Activated naive CD4-positive, alpha-beta T cell (primary cell): ENCODE measurements at places on chromosomes 1 and 21.

- DNase-seq = no peak
Observed at GRCh38 chr1:204170494-204171155, 4.5 kb upstream of the REN start.

- DNase-seq = no peak
Observed at GRCh38 chr1:221310180-221310579, 430.9 kb downstream of the HLX start.

GRCh38 chr1:28668956-28669723, 556 bp downstream of the GMEB1 start:
- peak; percentile 68 for DNase-seq

DNA sequence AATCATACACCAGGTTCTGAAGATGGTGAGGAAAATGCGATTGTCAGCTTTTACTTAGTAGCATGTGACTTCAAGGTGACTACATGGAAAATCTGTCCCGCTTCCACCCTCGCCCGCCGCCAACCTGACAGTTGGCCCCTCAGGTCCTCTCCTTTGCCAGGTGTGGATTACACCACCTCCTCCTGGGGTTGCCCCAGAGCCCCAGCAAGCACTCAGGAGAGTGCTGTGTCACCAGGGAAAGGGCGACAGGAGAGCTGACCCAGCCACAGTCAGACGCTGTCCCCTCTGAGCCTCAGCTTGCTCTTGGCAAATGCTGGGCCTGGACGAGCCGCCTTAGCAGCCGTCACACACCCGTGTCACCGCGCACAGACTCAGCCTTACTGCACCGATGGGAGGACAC, 17.9 kb downstream of the PTTG1IP start:
- no peak for DNase-seq

GRCh38 chr1:92992054-92992453, 30.8 kb upstream of the DIPK1A start:
- no peak for DNase-seq

DNA sequence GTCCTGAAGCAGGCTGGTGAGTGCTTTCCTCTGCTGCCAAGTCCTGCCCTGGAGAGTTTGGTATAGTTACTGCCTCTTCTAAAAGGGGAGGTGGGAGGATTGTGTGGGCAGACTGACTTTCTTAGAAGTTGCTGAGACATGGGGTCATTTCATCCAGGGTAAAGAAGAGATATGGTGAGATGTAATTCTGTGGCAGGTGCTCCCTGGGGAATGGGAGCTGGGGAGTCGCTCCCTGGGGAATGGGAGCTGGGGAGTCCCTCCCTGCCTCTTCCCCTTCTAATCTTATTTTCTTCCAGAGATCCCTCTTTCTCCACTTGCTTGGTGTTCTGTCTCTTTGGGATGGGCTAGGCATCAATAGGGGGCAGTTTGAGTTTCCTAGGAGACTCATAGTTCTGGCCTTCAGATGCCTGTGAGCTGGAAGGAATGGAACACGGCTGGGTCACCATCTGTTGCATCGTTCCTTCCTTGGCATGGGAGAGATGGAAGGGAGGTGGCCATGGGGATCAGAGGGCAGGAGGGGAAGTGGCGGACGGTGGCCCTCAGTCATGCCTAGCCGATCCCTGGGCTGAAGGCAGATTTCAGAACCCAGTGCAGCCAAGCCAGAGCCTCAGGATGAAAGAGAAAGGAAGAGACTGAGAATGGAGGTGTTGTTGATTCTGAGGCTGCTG, 59.0 kb downstream of the NFASC start:
- no peak for DNase-seq

- no peak for DNase-seq
Observed at GRCh38 chr1:6582370-6582769, 2.6 kb downstream of the ZBTB48 start.

DNA sequence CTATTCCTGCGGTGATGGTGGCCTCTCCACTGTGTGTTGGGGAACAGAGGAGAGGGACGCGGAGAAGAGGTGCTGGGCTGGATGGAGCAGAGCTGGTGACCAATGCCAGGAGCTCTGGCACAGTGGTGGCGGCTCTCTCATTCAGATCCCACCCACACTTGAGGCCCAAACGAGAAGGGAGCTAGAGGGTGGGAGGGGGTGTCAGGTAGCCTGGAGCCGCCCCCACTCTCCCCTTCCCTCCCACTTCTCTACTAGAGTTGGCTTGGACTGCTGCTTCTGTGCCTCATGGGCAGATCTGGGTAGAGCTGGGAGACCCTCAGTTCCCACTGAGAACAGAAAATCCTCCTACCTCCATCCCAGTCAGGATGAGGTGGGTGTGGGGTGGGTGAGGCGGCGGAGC, 3.5 kb downstream of the TTC39A start:
- DNase-seq = no peak

- no peak for DNase-seq
Observed at GRCh38 chr1:66253330-66253921, 280.5 kb upstream of the SGIP1 start.

- DNase-seq = no peak
Observed at GRCh38 chr1:2596530-2597333, 10.2 kb downstream of the PRXL2B start.

DNA sequence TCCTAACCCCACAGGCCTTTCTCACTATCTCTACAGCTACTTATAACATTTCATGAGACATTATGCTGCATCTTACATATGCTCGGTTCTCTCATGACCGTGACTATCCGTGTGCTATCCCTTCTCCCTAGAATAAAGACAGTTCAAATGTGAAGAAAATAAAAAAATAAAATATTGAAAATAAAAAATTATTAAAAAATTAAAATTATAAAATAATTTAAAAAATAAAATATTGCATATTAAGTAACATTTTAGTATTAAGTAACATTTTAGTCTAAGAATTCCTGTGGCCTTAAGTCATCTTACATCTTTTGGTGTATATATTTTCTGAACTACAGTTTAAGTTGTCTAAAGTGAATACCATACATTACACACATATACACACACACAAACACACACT, 415.5 kb downstream of the DPYD start:
- no peak for DNase-seq

- no peak for DNase-seq
Observed at GRCh38 chr1:27257155-27257554, 22.7 kb downstream of the WDTC1 start.

DNA sequence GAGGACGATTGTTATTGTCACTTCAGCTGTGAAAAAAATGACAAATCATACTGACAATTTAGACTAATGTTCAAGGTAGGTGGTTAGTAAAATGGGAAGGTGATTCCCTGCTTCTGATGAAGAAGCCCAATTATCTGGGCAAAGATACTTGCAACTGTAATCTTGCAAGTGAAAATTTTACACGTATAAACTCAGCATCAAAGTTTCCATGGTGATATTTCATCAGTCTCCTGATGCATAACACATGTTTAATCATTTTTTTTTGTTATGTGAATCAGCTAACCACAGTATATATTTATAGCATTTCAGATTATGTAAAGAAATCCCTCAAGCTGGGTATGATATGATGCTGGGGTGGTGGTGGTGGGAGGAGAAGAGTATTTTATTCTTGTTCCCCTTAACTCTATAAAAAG, 16.4 kb upstream of the KCNK1 start:
- DNase-seq = no peak

- no peak for DNase-seq
Observed at GRCh38 chr1:83511146-83511726, 487.7 kb downstream of the TTLL7 start.

DNA sequence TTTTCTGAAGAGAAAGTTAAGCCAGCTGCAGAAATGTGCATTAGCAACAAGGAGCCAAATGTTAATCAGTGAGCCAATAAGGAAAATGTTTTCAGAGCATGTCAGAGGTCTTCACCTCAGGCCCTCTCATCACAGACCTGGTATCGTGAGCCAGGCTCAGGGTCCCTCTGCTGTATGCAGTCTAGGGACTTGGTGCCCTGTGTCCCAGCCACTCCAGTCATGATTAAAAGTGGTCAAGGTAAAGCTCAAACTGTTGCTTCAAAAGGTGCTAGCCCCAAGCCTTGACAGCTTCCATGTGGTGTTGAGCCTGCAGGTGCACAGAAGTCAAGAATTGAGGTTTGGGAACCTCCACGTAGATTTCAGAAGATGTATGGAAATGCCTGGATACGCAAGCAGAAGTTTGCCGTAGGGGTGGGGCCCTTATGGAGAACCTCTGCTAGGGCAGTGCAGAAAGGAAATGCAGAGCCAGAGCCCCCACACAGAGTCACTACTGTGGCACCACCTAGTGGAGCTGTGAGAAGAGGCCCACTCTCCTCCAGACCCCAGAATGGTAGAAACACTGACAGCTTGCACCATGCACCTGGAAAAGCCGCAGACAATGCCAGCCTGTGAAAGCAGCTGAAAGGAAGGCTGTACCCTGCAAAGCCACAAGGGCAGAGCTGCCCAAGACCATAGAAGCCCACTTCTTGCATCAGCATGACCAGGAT, 1128.7 kb downstream of the AMY1C start:
- no peak for DNase-seq

DNA sequence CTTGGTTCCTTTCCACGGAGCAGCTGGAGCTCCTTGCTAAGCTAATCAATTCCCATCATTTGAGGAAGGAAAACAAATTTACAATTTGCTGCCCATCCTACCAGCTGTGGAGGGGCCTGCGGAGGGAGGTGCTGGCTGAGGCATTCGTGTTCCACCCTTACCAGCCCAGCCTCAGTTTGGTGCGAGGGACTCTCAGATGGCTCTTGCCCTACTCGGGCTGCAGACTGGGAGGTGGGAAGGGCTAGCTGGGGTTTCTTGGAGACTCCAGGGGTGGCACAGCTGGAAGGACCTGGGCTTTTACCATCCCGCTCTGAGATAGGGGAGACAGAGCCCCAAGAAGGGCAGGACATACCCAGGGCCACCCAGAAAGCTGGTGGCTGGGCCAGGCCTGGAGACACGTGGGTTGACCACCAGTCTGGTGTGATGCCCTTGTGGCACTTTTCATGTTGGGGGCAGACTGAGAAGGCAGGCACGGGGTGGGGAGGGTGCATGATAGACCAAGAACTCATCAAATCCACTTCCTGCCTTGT, 17.7 kb downstream of the DISP3 start:
- no peak for DNase-seq

DNA sequence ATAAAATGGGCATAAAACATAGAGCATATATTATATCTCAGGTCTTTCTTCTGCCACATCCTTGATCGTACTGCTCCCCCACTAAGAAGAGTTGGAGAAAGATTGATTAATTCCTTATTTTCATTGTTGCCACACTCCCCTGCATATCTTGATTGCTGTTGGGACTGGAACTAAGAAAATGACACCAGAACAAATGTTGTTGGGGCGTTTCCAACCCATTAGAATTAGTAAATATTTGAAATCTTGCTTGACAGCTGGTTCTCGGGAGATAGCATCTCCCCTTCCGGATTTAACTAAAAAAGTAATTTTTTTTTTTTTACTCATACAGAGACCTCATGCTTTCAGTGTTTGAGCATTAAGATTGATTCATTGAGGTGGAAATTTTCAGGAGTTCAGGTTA, 493.0 kb upstream of the PLXNA2 start:
- no peak for DNase-seq

DNA sequence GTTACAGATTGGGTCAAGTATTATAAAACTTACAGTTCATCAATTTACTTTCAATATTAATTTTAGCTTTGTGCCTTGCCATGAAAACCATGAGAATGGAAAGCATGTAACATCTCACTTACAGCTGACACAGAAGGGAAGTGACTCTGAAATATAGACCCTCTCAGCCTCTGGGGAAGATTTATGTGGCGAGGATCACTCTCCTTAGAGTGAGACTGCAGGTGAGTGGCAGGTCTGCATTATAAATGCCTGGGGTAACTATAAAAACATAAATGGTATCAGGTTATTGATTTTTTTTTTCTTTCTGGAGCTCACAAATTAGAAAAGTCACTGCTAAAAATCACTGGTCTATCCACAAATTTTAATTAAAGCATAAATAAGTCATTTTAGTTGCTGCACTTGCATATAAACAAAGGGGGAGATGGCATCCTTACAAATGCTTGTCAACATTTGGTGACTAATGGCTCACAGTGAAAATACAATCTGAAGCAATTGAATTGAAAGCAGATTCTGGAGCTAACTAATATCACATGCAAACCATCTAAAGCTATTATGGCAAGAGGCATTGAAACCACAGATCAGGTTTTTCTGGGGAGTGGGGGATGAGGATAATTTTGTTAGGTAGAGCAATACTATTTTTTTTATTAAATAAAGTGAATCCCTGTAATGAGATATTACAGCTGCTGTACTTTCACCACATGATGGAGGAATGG, 200.9 kb downstream of the TM2D1 start:
- no peak for DNase-seq

DNA sequence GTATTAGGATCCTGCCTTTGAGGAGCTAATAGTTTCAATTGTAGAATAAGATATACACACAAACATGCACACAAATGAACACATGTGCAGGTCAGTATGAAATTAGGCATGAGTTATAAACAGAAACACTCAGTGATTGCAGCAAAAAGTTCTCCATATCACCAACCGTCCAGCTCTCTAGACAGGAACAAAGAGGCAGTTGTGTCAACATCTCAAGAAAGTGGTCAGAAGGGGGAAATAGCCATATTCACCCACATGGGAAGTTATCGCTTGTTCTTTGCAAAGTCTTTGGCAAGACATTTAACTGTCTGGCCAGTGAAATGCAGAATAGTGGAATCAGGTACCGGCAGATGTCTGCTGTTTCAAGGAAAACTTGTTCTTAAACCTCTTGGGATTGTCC, 29.4 kb upstream of the PIGC start:
- DNase-seq = no peak

GRCh38 chr1:112445596-112445995, 49.6 kb downstream of the CTTNBP2NL start:
- DNase-seq = no peak

DNA sequence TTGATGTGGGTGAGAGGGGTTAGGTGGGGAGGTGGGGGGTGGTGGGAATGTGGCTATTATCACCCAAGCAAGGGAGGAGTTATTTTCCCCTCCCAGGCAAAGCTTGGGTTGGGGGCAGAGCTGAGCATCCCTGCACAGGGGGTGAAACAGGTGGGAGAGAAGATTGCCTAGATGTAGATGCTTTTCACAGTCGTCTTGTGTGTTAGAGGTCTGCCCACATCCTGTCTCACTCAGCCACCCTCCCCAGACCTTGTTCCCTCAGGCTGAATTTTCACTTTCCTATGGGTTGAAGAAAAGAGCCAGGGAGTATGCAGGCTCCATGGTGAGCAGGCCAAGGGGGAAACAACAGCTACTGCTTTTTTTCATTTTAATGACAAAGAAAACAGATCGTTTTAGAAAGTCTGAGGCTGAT, 223.5 kb downstream of the KIF26B start:
- no peak for DNase-seq

DNA sequence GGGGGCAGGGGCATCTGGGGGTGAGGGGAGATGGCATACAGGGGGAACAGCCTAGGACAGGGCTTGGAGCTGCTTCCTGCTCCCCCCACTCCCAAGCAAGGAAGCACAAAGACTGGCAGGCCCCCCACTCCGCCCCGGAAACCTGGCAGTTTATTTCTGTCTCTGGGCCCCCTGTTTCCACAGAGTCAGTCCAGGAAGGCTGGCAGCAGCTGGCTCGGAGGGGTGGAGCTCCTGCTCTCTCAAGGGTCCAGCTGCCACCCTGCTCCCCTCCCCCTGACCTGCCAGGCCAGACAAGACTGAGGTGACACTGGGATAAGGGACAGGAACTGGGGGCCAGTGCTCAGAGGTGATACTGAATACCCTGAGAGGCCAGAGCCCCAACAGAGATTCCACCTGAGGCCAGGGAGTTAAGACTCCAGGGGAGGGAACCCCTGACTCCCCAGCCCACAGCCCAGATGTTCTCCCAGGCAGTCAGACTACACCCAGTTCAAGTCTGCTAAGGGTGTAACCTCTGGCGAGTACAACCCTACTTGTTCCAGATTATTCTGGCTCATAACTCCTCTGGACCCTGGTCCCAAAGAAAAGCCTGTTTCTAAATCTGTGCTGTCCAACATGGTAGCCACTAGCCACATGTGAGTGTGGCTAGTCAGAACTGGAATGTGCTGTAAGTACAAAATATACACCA, 26.3 kb downstream of the AHDC1 start:
- DNase-seq = no peak
